ENCODE measurements at places on chromosomes 6 and 20.

GRCh38 chr20:6140947-6141346, 18.1 kb upstream of the FERMT1 start:
- no peak for DNase-seq

DNA sequence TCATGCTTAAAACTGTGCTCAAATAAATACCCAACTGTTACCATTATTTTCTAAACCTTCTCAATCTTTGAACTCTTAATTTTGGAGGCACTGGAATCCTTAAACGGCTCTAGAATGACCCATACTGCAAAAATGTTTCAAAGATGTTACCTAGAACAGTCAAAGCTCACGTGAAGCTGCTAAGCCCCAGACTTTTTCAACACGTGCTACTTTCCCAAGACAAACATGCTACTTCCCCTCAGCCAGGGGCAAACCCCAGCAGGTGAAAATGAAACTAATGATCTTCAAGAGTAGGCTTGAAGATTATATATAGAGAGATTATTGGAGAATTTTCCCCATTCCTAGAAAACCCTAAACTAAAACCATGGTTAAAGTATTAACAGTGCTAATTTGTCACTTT, 28.1 kb downstream of the HUS1B start:
- DNase-seq = no peak

- peak; percentile 57 for DNase-seq
Observed at GRCh38 chr6:21478883-21479539, 114.5 kb upstream of the SOX4 start.

DNA sequence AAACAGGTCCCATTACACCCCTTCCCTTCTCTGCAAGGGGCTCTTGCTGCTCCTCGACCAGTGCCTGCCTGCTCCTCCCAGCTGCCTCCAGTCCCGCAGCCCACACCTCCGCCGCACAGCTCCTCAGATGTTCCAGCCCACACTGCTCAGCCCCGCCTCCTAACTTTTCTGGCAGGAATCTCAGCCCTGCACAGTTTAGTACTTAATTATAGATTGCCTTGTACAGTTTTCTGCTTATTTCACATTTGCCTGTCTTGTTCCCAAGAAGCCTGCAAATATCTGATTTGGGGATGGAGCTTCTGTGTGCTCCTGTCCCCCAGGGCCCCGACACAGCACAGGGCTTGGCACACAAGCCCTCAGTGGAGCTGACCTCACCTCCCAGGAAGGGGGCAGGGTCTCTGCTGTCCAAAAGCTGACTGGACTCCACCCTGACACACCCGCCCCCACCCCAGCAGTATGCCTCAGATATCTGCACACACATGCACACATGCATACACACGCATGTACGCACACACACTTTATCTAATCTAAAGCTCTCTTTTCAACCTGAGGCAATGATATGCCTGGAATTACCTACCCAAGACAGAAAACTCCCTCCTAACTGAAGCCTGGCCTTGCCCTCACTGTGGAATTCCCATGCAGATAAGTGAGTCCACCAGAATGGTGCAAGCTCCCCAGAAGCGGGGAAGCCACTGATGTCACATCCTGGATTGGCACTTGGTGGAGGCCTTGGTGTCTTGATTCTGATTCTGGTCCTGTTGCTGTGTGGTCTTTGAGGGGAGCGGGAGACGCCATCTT, 1.2 kb upstream of the PNPLA1 start:
- DNase-seq = no peak

DNA sequence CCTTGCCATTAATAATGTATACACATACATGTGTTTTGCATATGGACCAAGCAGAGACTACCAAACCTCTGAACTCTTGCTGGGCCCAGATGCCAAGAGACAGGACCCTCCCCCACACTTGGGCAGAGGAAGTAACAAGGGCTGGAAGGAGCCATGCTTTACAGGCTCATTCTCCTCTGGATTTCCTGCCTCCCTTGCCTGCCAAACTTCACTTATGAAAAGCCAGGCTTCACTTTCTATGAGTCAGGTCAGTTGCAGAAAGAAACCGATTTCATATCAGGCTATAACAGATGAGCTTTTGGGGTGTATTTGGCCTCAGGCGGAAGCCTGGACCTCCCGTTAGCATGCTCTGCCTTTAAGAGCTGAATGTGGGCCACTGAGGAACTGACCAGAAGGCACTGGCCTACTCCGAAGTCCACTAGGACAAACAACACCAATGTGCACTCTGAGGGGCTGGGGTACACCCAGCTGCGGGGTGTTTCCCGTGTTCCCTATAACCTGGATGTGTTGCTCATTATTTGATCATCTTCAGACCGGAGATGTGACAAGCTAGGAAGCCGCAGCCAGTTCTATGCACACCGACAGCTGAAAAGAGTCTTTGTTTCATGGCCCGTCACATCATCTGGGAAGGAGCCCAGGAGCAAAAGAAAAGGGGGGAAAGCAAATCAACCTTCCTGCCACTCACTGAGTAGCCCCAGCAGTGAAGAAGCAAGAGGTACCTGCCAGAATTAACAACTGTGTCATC, 28.5 kb downstream of the HAO1 start:
- no peak for DNase-seq

DNA sequence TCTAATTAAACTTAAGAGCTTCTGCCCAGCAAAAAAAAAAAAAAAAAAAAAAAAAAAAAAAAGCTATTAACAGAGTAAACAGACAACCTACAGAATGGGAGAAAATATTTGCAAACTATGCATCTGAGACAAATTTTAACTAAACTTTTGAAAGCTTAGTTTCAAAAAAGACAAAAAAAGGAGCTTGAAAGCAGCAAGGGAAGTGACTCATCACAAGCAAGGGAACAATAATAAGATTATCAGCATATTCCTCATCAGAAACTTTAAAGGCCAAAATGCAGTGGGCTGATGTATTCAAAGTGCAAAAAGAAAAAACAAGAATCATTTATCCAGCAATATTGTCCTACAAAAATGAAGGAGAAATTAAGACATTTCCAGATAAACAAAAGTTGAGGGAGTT, 158.6 kb downstream of the RNF144B start:
- no peak for DNase-seq

DNA sequence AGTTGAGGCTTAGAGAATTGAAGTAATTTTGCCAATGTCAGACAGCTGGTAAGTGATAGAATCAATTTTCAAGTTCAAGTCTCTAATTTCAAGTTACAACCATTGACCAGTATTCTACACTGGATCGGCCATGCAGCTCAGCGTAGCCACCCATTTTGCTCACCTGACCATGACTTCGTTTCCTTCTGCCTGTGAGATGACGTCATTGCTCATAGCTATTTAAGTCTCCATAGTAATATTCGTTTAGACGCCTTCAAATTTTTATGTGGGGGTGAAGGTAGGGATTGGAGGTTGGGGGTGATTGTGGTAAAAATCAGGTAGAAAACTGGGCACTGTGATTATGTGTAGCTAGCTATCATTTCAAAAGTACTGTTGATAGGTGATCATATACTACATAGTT, 5.6 kb upstream of the HTR1B start:
- DNase-seq = no peak

GRCh38 chr6:15508441-15508871, 154.4 kb downstream of the DTNBP1 start:
- DNase-seq = no peak

All from fibroblast of the conjunctiva (primary cell).